Stimulated activated CD4-positive, alpha-beta T cell treated with anti-CD3 and anti-CD28 coated beads, Interleukin-2, amount 100 ng/mL, for 24 hours (primary cell): ENCODE measurements at places on chromosomes 5 and 9.

- no peak for DNase-seq
Measured at GRCh38 chr5:110853267-110853666, 114.5 kb downstream of the SLC25A46 start.

DNA sequence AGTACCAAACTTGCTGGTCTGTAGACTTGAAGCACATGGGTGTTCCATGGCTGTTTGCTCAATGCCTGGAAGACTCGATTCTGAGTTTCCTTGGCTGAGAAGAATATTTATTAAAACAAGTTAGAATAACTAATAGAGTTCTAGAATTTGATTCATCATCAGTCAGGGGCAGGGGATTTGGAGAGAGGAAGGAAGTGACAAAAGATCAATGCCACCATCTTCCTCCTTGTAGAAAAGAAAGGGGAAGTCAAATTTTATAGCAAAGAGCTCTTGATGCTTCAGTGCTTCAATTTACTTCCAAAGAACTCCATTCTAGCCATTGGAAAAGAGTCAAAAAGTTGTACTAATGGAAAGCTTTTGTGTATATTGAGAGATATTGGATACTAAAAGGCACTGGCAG, 236.3 kb downstream of the MCTP1 start:
- no peak for DNase-seq

- DNase-seq, result peak; percentile 62
Measured at GRCh38 chr5:170420806-170421412, 31.7 kb upstream of the KCNMB1 start.

GRCh38 chr5:122985954-122986721, 50.4 kb downstream of the PPIC start:
- no peak for DNase-seq

GRCh38 chr5:127878174-127878750, 175.1 kb downstream of the CCDC192 start:
- DNase-seq, result no peak

GRCh38 chr9:38107811-38108304, 38.8 kb upstream of the SHB start:
- no peak for DNase-seq
